ENCODE measurements at places on chromosomes 4 and X.
A peak's percentile ranks its signal among the peaks of the same experiment; 100 is the strongest.

DNA sequence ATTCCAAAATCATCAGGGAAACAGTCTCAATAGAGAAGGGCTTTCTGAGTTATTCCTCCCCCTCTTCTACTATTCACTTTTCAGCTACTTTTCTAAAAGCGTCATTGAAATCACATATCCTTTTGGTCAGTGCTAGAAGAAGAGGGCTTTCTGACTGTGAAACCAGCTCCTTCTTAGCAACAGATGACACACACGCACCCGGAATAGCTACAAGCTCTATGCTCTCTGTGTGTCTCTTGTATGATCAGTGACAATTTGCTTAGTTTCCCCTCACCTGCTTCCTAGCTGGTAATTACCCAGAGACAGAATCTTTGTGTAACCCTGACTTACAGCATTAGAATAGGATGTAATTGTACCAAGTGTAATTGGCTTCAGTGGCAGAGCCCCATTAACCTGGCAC is 268.1 kb upstream of the SLITRK2 start:
- DNase-seq: no peak

GRCh38 chr4:128357286-128357685 is 69.7 kb upstream of the PGRMC2 start:
- DNase-seq: no peak

GRCh38 chrX:42098900-42099299 is 175.5 kb upstream of the CASK start:
- no peak for DNase-seq

DNA sequence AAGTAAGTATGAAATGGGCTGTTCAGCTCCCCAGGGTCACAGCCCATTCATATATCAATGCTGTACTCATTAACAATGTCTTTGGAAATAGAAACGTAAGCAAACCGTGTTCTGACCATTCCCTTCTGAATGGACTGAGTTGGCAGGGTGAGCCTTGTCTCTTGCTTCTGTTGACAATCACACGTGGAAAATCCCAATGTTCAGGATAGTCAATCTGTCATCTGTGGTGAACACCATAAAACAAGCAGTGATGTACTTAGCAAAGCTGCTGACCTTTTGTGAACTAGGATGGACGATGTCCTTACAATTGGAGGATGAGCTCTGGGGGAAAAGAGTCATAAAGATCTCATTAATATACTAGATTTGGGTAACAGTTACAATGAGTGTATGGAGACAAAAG is 109.6 kb upstream of the PAQR3 start:
- no peak for DNase-seq

DNA sequence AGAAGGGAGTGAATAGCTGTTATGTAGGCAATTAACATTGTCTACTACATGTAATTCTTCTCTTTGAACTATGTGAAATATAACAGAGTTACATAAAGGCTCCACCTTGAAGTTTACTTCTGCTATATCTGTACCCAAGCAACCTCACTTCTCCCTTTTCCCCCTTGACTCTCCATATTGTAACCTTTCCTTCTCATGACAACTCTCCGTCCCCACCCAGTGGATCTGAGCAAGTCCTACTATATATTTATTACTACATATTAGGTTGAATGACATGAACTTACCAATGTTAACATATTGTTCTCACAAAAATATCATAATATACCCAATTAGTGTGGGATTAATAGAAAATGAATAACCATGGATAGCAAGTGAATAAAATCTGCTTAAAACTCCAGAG is 93.2 kb upstream of the ATP8A1 start:
- peak; percentile 2 for DNase-seq

DNA sequence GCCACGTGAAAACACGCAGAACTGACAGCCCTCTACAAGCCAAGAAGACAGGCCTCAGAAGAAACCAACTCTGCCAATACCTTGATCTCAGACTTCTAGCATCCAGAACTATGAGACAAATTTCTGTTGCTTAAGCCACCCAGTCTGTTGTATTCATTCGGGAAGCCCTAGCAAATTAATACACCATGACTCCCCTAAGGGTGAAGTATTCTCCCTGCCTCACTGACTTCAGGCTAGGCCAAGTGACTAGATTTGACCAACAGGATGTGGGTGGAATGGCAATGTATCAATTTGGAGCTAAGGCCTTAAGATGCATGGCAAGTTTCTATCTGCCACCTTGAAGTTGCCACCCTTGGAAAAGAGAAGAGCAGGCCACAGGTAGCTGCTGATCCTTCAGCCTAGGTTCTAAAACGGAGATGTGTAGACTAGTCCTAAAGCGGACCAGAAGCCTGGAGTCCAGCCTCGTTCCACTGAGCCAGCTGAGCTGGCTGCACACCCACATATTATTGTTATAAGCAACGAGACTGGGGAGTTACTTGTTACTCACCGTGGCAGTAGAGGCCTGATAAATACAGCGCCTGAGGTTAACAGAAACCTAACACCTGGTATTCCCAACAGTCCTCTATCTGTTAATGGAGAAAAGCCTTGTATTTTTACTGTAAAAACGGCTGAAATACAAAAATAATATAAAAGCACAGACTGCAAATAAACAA is 16.4 kb downstream of the SCARB2 start:
- DNase-seq: no peak

DNA sequence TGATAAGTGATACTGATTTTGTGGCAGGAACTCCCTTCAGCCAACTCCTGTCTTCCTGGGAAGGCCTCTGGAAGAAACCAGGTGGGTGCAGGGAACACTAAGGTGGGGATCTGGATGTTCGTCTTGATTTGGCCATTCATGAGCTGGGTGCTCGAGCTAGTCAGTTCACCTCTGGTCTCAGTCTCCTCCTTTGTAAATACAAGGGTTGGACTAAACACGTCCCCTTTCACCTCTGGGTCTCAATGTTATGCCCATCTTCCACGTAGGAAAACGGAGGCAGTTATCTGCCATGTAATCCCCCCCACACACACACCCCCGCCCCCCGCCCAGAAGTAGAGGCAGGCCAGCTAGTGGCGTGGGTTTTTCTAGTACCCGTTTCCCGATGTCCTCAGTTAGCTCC is 4.1 kb upstream of the RS1 start:
- DNase-seq: no peak

GRCh38 chrX:107659768-107660167 is 31.5 kb downstream of the PRPS1 start:
- no peak for DNase-seq

- DNase-seq: no peak
Observed at GRCh38 chr4:10971800-10972401, 287.3 kb upstream of the CLNK start.

GRCh38 chrX:118665204-118665603 is 62.2 kb upstream of the IL13RA1 start:
- no peak for DNase-seq

- no peak for DNase-seq
Observed at GRCh38 chr4:150647008-150647407, 65.1 kb downstream of the MAB21L2 start.

DNA sequence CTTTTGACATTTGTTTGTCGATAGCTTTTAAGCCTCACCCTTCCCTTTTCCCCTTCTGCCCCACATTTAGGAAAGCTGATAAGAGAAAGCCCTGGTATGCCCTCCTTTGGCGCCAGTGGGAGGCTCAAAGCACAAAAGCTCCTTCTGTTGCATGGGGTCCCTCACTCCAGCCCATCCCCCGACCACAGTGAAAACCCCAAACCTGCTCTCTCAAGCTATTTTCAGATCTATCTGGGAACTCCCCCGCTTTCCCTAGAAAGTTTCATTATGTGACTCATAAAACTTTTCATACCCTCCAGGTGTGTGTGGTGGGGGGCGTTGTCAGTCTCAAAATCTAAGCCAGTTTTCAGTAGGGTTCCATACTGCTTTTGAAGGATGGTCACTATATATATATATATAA is 259.0 kb upstream of the PCDH7 start:
- no peak for DNase-seq

- DNase-seq: no peak
Observed at GRCh38 chr4:113840861-113841260, 79.3 kb upstream of the CAMK2D start.

DNA sequence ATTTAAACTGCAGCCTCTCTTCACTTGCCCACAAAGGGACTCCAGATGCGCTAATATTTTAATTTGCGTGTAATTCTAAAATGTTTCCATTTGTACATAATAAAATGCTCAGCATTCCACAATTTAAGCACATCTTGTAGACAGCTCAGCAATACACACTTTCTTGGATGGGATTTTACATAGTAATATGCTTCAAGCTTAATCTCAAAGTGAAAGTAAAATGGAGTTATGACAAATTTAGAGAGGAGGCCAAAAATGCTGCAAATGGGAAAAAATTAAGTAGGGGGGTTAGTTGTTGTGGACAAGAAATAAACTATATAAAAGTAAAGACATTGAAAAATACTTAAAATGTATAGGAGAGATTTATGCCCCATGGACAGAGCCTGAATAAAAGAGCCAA is 149.1 kb downstream of the FBXO8 start:
- DNase-seq: no peak

- DNase-seq: no peak
Observed at GRCh38 chr4:165678236-165678935, 194.7 kb upstream of the TLL1 start.

DNA sequence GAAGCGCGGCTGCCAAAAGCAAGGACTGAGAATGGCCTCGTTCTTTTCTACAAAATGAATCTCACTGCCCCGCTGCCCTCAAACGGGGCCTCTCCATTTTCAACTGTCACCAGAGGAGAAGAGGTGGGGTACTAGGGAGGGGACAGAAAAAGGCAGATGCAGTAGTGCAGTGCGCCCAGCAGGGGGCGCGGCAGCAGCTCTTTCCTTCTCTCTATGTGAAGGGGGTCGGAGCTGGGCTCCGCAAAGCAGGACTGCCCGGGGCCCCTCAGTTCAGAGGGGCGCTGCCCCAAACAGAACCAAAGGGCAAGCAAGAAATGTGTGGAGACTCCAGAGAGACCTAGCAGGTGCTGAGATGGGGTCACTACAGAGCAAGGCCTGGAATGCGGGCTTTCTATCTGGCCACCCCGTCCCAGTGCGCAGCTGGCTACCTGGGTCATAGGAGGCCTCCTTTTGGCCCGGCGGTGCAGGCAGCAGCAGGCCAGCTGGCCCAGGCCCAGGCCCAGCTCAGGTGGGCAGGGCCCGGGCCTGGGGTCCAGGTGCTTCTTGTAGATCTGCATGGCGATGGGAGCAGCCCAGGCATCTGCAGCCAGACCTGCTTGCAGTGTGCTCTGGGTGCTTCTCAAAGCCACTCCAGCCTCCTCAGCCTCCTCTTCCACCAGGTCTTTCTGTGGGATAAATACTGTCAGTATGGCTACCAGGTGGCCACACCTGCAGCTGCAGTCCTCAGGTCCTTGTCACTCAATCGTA is 5.9 kb downstream of the IRAK1 start:
- DNase-seq: no peak

GRCh38 chr4:152038238-152038637 is 277.4 kb upstream of the GATB start:
- no peak for DNase-seq
